Caki2 (cell line): ENCODE measurements at places on chromosomes 4 and X. TPM values are rescaled to one million over a fixed set of nuclear protein-coding genes. Genes with fewer than 3 reads are reported as not detected.

DNA sequence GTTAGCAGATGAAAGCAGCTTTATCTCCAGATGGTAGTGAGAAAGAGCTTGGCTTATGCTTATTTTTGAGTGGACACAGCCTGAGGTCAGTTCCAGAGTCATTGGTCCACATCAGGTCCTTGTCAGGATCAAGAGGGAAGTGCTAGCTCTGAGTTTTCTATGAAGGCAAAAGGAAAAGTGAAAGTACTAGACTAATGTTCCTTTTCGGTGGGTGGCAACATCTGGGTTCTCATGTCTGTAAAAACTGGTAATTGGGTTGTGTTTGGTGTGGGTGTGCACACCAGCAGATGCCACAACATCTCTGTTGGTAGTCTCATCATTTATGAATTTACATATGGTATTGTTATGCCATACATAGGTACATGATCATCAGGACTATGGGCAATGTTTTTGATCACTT is 210.5 kb downstream of the PWWP3B start:
- DNase-seq = no peak

Gene DKK2
- not detected in 2 replicates for total RNA-seq

DNA sequence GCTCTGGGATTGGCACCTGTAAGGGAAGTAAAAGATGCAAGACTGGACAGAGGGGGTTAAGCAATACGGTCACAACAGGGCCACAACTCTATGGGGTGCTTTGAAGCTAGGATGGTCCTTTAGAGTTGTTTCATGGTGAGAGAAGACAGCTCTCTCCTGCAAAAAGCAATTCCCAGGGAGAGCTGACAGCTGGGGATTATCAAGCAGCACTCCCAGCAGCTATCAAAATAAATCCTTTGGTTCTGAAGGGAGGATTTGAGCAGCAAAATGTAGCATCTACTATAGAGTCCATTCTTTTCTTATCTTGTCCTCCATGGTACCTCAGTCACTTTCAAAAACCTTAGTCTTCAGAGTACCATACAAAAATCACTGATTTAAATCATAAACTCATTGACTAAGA is 35.1 kb upstream of the AP1AR start:
- no peak for DNase-seq

DNA sequence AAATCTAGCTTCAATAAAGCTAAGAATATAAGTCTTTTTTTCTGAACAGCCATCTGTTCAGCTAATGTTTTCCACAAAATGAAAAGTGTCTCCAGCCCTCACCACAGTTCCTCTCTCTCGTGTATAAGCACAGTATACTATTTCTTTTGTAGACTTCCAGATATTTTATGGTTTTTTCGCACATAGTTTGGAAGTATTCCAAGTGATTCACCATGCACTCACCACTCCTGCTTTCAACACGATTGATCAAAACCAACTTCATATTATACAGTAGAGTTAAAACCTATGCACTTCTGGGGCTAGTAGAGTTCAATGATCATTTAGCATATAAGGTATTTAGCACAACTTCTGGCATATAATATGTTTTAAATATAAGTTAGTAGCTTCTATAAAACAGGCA is 105.8 kb upstream of the DCAF12L1 start:
- peak; percentile 3 for DNase-seq

DNA sequence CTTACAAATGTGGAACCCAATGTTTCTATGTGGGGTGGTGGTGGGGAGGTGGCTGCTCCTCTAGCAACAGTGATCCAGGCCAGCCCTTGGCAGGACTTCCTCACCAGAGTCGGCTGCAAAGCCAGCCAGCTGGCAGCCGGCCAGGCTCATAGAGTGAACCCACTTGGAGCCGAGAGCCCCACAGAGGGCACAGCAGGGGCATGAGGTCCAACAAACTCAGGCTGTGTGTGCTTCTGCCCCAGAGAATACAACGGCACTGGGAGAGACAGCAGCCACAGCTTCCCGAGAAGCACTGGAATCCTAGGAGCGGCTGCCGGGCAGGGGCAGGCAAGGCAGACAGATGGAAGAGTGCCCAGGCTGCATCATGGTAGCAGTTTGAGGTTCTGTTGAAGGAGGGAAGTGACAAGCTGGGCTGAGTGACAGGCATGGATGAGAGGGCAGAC is 23.5 kb upstream of the SOWAHD start:
- no peak for DNase-seq

DNA sequence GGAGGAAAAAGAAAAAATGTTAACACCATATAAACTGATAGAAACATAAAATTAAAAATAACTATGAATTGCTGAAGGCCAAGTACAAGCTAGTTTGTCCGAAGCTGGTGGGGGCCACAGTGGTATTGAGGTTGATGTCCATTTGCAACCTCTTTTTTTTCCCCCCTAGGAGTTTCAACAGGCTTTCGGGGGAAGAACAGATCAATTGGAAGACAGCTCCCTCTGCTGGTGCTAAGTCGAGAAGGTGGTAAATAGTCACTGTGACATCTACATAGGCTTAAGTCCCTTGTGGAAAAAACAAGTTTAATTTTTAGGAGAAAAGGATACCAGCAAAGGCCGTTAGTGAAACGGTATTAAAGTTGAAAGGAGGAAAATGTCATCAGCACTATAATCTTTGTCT is 115.7 kb upstream of the ZXDA start:
- peak; percentile 4 for DNase-seq

Gene PDZD4
- total RNA-seq = 4.3 and 8.5 TPM in 2 replicates

DNA sequence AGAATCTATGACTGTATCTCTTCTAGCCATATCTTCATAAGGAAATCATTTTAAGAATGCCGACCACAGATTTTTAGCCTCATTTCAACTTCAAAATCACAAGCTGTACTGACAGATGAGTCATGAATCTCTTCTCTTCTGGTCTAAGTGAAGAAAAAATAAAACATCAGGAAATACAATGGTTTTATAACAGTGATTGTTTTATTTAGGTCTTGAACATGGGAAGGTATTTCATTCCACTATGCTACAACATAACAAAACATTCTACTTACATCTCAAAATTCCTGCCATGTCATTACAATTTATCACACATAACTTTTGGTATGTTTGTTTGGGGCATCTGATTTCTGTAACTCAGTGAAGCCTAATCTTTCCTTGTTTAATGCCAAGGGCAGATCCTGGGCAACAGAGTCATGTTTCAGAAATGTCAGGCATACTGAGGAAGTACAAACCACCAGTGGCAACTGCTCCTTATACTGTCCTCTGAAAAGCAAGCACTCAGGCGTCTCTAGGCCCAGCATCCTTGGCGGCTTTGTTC is 325.0 kb downstream of the PDHA2 start:
- peak; percentile 80 for DNase-seq
